Ureter (tissue), 1 donor: ENCODE measurements at places on chromosomes 7 and 10.

DNA sequence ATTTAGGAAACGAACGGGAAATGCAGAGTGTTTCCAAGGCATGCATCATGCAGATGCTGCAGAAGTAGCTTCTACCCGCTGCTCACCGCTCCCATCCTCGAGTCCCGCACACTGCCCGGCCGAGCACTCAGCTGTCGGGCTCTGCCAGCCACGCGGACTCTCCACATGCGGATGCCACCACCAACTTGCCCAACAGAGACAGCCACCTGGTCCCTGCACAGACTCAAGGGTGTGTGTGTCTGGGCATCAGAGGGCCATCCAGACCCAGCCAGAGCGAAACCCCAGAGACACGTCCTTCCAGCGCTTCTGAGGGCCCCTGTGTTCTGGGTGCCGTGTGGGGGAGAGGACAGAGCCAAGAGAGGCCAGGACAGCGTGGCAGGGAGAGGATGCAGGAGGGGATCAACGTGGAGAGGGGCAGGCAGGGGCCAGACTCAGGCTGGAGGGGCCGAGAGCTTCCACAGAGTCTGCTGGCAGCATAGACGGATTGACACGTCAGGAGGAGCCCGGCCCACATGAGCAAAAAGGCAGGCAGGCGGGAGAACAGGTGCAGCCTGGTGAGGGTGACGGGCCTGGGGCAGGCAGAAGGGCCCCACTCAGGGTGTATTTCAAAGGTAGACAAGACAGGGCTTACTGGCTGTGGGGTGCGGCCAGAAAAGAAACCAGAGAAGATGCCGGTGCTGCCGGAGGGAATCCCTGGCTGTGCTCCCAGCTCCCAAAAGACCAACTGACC is 18.3 kb downstream of the GPER1 start:
- no peak for DNase-seq

DNA sequence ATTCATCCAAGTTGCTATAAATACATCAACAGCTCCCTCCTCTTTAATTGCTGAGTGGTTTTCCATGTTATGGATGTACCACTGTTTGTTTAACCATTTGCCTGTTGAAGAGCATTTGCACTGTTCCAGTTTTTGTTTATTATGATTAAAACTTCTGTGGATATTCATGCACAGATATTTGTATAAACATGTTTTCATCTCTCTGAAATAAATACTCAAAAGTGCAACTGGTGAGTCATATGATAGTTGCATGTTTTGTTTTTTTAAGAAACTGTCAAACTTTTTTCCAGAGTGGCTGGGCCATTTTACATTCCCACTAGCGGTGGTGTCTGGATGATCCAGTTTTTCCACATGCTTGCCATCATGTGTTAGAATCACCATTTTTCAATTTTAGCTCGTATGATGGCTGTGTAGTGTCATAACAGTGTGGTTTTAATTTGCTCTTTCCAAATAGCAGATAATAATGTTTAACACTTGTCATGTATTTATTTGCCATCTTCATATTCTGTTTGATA is 33.6 kb downstream of the MEOX2 start:
- no peak for DNase-seq

GRCh38 chr7:117164620-117165019 is 158.2 kb downstream of the WNT2 start:
- DNase-seq, result no peak

DNA sequence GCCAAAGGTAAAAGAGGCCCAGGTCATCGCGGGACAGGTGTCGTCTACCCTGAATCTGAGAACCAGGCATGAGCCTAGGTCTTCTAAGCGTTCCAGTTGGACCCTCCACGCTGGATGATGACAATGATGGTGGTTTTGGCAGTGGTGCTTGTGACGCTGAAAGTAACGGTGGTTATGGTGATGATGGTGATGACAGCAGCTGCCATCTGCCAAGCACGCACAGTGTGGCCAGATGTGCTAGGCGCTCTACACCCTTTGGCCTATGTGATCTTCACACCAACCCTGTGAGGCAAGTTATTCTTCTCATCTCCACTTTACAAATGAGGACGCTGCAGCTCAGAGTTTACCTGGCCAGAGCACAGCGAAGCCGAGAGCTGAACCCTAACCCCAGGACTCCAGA is 93.9 kb downstream of the FAM53B start:
- no peak for DNase-seq

- DNase-seq, result no peak
Observed at GRCh38 chr7:50838675-50839377, 56.1 kb upstream of the GRB10 start.

GRCh38 chr7:91515961-91516360 is 251.7 kb downstream of the FZD1 start:
- no peak for DNase-seq

GRCh38 chr10:31774299-31774900 is 154.2 kb downstream of the ARHGAP12 start:
- DNase-seq, result no peak

- no peak for DNase-seq
Observed at GRCh38 chr10:133509700-133510099, 17.5 kb upstream of the CYP2E1 start.

GRCh38 chr10:86443069-86443468 is 76.5 kb upstream of the GRID1 start:
- no peak for DNase-seq

DNA sequence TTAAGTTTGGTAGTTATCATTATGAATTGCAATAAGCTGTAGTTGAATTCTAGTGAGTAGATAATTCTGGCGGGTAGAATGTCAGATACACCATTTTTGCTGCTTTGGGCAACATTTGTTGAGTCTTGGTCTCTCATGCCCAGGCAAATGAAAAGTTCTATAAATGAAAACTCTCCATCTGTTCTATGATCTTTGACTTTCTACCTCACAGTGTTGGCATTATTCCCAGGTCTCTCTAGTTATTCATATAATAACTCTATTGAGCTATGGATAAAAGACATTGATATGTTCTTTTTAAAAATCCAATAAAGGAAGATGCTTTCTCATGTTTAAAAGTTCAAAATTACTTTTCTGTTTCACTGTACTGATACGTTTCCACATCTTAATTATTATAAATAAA is 415.3 kb upstream of the SEMA3D start:
- no peak for DNase-seq

GRCh38 chr10:113562069-113562468 is 9.2 kb downstream of the HABP2 start:
- DNase-seq, result no peak

DNA sequence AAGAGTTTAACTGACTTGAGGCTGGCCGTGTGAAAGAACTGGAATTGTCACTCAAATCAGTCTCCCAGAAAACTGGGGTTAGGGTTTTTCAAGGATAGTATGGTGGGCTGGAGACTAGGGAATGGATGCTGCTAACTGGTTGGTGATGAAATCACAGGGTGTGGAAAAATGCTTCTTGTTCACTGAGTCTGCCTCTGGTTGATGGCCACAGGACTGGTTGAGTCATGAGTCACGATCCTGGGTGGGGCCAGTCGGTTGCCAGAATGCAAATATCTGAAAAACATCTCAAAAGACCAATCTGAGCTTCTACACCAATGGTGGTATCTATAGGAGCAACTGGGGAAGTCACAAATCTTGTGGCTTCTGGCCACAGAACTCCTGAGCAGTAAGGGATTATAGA is 16.3 kb upstream of the BAMBI start:
- no peak for DNase-seq

GRCh38 chr10:79107736-79108264 is 39.0 kb downstream of the ZMIZ1 start:
- DNase-seq, result no peak

DNA sequence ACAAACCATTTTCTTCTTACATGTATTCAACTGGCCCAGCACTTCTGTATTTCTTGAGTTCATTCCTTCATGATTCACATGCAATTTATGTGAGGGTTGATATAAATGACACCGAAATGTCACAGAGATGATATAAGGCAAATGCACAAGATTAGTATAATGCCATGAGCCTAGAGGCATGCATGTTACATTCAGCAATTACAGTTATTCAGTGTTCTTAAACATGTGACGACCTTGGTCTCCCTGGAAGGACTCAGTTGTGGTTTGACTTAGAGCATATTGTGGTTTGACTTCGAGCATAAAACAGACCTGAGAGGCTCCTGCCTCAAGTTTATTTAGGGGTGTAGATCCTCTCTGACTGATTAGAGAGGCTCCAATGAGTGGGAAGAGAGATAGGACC is 752.1 kb upstream of the POM121L12 start:
- no peak for DNase-seq

DNA sequence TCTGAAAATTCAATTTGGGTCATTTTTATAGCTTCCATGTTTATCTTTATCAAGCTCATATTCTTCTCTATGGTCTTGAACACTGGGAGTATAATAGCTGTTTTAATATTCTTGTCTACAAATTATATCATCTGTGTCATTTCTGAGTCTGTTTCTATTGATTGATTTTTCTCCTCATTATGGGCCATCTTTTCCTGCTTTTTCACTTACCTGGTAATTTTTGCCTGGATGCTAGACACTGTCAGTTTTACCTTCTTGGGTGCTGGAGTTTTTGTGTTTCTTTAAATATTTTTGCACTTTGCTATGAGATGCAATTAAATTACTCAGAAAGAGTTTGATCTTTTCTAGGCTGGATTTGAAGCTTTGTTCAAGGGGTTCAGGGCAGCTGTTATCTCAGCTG is 26.8 kb upstream of the KDM7A start:
- no peak for DNase-seq

GRCh38 chr7:111174510-111174909 is 83.6 kb downstream of the LRRN3 start:
- DNase-seq, result no peak

DNA sequence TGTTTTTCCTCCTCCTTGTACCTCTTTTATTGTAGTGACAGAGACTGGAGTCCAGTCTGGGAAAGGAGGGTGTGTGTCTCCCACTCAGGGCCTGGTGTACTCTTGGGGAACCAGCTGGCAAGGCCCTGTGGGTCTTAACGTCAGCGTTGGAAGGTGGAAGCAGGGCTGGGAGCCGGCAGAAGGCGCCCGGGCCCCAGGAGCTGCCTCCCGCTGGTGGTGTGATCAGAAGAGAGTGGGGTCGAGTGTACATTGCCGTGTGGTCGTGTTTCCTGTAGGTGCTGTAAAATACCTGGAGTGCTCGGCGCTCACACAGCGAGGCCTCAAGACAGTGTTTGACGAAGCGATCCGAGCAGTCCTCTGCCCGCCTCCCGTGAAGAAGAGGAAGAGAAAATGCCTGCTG is 45.7 kb downstream of the DAGLB start:
- no peak for DNase-seq

DNA sequence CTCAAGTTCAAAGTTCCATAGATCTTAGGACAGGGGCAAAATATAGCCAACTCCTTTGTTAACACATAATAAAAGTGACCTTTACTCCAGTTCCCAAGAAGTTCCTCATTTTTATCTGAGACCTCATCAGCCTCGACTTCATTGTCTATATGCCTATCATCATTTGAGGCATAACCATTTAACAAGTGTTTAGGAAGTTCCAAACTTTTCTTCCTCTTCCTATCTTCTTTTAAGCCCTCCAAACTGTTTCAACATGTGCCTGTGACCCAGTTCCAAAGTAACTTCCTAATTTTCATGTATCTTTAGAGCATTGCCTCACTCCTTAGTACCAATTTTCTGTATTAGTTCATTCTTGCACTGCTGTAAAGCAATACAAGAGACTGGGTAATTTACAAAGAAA is 569.1 kb downstream of the ANKRD7 start:
- DNase-seq, result no peak

GRCh38 chr7:116242759-116243158 is 32.4 kb downstream of the TES start:
- DNase-seq, result no peak

- no peak for DNase-seq
Observed at GRCh38 chr7:19030281-19030680, 87.2 kb downstream of the TWIST1 start.

GRCh38 chr7:127353897-127354296 is 38.6 kb downstream of the ZNF800 start:
- DNase-seq, result no peak

DNA sequence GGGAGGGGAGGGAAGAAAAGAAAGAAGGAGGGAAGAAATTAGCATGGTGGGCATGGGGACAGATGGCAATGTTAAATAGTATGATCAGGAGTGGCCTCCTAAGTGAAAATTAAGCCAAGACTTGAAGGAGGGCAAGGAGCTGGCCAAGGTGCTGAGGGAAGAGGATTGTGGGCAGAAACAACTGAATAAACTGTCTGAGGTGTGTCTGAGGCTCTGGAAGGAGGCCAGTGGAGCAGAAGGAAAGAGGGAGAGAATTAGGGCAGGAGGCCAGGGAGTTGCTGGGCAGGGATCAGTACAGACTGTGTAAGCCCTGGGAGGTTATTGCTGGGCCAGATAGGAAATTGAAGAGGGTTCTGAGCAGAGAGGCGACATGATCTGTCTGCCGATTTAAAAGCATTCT is 40.6 kb upstream of the VKORC1L1 start:
- DNase-seq, result no peak

GRCh38 chr7:6423942-6424701 is 23.6 kb downstream of the DAGLB start:
- no peak for DNase-seq

- no peak for DNase-seq
Observed at GRCh38 chr7:45000093-45001032, at the start of gene CCM2. CCM2 (plus strand) TSS chr7:45000201; CDS start chr7:45000334, 133 bp downstream.

- DNase-seq, result no peak
Observed at GRCh38 chr10:101718690-101719275, 23.8 kb upstream of the FBXW4 start.

DNA sequence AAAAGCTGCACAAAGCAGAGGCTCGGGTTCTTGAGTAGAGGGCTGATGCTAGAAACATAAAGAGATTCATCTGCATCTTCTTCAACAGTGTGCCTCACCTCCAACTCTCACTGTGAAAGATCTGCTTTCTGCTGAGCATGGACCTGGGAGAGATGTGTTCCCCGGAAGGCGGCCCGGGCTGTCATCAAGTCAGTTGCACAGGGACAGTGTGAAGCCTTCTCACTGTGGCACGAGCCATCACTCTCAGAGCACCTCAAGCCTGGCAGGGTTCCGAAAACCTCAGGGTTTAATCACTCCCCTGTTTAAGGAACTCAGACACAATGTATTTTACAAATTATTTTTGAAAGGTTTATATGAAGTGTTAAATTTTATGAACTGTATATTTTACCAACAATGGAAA is 98.7 kb downstream of the RBM20 start:
- DNase-seq, result no peak

GRCh38 chr10:80122746-80123145 is 9.8 kb upstream of the PLAC9 start:
- DNase-seq, result no peak

DNA sequence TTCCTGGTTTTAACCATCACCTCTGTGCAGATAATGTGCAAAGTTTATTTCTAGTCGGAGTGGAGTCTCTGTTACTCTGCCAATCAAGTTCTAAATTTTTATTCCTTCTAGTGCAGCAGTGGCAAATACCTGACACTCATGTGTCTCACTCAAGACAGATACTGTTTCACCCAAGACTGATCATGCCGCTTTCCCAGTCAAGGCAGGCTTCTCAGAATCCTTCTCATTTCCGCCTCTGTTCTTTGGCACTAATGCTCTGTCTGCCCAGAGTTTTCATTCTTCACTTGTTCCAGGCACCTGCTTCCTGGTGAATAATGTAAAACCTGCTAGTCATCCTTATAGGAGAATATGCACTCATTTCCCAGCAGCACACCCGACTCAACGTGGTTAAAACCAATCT is 24.7 kb downstream of the MET start:
- DNase-seq, result no peak

- no peak for DNase-seq
Observed at GRCh38 chr10:93913706-93914105, 19.9 kb downstream of the SLC35G1 start.
